ENCODE measurements at places on chromosomes 5 and 9. TPM values are rescaled to one million over a fixed set of nuclear protein-coding genes. Genes with fewer than 3 reads are reported as not detected.

GRCh38 chr5:883475-884181 is 9.0 kb downstream of the BRD9 start:
- no peak overlapping the region for H3K27ac ChIP-seq
- no peaks in the 10 kb centered on the region for H3K27me3 ChIP-seq
- DNase-seq: no peak
- H3K36me3 ChIP-seq: peaks cover 73% of the 10 kb centered on the region
- no peak overlapping the region for H3K4me3 ChIP-seq
- H3K4me1 ChIP-seq: no peaks in the 10 kb centered on the region

IER5L gene
- total RNA-seq: 14.0 TPM

GRCh38 chr5:145981589-145982571 is 45.5 kb downstream of the SH3RF2 start:
- no peak overlapping the region for H3K27ac ChIP-seq
- H3K27me3 ChIP-seq: no peaks in the 10 kb centered on the region
- peaks cover 19% of the 10 kb centered on the region for H3K4me1 ChIP-seq

ZNF879 gene
- total RNA-seq: 3.6 TPM

GRCh38 chr5:68960456-68960855 is 133.4 kb upstream of the SLC30A5 start:
- no peak overlapping the region for H3K27ac ChIP-seq
- H3K36me3 ChIP-seq: no peaks in the 10 kb centered on the region
- no peak overlapping the region for H3K4me3 ChIP-seq
- peaks cover 5% of the 10 kb centered on the region for H3K4me1 ChIP-seq

DNA sequence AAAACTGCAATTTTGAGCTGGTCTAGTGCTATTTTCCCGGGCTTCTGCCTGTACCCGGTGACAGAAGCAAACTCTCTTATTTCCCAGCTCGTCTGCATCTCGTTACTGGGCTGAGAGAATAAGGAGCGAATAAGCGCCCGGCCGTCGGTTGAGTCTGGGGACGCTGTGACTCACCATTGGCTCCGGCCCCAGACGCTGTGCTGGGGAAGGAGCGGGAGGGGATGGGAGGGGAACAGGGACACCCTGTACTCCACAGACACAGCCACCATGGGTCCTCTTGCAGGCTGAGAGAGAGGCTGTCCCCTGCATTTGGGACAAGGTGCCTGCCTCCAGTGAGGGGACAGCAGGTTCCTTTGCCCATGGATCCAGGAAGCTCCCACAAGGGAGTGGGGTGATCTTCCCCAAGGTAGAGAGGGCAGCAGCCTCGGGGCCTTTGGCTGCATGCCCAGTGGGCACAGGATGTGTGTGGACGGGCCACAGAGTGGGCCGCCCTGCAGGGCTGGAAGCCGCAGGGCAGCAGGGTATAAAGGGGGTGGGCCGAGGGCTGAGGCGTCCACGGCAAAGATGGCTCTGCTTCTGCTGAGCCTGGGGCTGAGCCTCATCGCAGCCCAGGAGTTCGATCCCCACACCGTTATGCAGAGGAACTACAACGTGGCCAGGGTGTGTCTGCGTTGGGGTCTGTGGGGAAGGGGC is at the start of gene LCN9:
TSS of gene LCN9 (plus strand) at position 552 of the 693 bp plus-strand sequence. CDS start at position 565, 13 bp downstream.
- DNase-seq: peak; percentile 26
- no peaks in the 10 kb centered on the region for H3K36me3 ChIP-seq
- H3K27ac ChIP-seq: no peak within 1 kb of the TSS
- peaks cover 3% of the 10 kb centered on the region for H3K27me3 ChIP-seq
- no peak within 1 kb of the TSS for H3K4me3 ChIP-seq
- H3K4me1 ChIP-seq: no peaks in the 10 kb centered on the region

GRCh38 chr9:24582146-24583126 is 36.7 kb upstream of the IZUMO3 start:
- no peaks in the 10 kb centered on the region for H3K27me3 ChIP-seq
- no peak overlapping the region for H3K4me3 ChIP-seq
- no peaks in the 10 kb centered on the region for H3K36me3 ChIP-seq
- DNase-seq: no peak
- H3K4me1 ChIP-seq: no peaks in the 10 kb centered on the region
- H3K27ac ChIP-seq: no peak overlapping the region

All from A673 (cell line).